Upper lobe of right lung (tissue), 1 donor: ENCODE measurements at places on chromosomes 5 and 9. TPM values are rescaled to one million over a fixed set of nuclear protein-coding genes. Genes with fewer than 3 reads are reported as not detected.

The PLCXD3 gene
- total RNA-seq: 2.6 TPM

The PCDHGC5 gene
- total RNA-seq: 1.4 TPM

The BSPRY gene
- 10.8 TPM for total RNA-seq

The ANKRD18A gene
- total RNA-seq: 1.0 TPM

- H3K27ac ChIP-seq: no peak overlapping the region
- H3K27me3 ChIP-seq: no peaks in the 10 kb centered on the region
- H3K4me1 ChIP-seq: peaks cover 4% of the 10 kb centered on the region
- no peaks in the 10 kb centered on the region for H3K36me3 ChIP-seq
- H3K4me3 ChIP-seq: no peak overlapping the region
Measured at GRCh38 chr5:55997742-55998351, 3.1 kb upstream of the IL6ST start.

- peaks cover 5% of the 10 kb centered on the region for H3K27me3 ChIP-seq
- H3K36me3 ChIP-seq: no peaks in the 10 kb centered on the region
- DNase-seq: no peak
- no peak overlapping the region for H3K4me3 ChIP-seq
- H3K27ac ChIP-seq: no peak overlapping the region
Measured at GRCh38 chr5:38448568-38449350, 107.7 kb downstream of the LIFR start.

- H3K27ac ChIP-seq: no peak overlapping the region
- H3K27me3 ChIP-seq: no peaks in the 10 kb centered on the region
- H3K4me3 ChIP-seq: no peak overlapping the region
- H3K4me1 ChIP-seq: no peaks in the 10 kb centered on the region
- no peak for DNase-seq
Measured at GRCh38 chr9:80231318-80232236, 659.8 kb downstream of the TLE4 start.

DNA sequence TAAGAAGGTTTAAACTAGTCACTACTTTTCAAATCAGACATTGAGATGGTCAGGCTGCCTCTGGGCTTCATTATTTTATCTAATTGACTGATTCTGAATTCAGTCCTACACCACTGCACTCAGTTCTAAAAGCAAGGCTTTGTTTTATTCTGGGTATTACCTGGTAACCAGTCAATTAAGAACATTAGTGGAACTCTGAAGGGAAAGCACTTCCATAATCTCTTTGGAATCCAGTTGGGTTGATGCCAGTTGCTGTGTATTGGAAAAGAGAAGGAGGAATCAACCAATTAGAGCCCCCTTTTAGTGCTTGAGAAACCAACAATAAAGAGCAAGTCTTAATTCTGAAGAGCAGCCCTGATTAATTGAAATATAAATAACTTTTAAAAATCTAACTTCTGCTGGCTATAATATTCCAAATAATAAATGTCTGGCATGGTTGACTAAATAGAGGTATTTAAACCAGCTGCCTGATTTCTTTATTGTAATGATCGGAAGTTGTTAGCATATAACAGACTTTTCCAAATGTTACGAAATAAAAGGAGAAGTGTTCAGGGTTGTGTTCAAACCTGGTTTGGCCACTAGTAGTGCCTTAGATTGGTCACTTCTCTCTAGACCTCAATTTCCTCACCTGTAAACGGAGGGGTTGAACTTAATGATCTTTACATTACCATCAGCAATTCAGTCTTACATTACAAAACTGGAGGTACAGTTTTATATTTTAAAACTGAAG lies 32.0 kb downstream of the CPEB4 start:
- H3K36me3 ChIP-seq: no peaks in the 10 kb centered on the region
- DNase-seq: no peak
- H3K4me3 ChIP-seq: no peak overlapping the region
- no peak overlapping the region for H3K27ac ChIP-seq
- peaks cover 58% of the 10 kb centered on the region for H3K4me1 ChIP-seq
- no peaks in the 10 kb centered on the region for H3K27me3 ChIP-seq

DNA sequence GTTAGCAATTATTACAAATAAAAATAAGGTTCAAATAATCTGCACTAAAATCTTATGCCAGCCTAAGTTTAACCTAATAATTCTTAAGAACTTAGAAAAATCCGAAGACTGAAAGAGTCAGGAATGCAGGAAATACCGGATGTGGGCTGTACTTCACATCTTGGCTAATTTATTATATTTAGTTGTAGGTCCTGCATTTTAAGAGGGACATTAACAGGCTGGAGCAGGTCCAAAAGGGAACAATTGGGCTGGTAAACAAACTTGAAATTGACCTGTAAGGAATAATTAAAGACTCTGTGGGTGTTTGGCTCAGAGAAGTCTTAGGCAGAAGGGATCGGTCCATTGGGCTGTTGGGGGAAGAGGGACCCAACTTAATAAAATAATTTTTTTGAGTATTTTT lies 18.4 kb downstream of the GLRA1 start:
- no peaks in the 10 kb centered on the region for H3K27me3 ChIP-seq
- H3K4me1 ChIP-seq: peaks cover 8% of the 10 kb centered on the region
- no peak overlapping the region for H3K4me3 ChIP-seq
- no peak for DNase-seq

GRCh38 chr5:134246771-134247427 lies 21.0 kb upstream of the PPP2CA start:
- no peak overlapping the region for H3K27ac ChIP-seq
- no peaks in the 10 kb centered on the region for H3K27me3 ChIP-seq
- no peaks in the 10 kb centered on the region for H3K4me1 ChIP-seq

DNA sequence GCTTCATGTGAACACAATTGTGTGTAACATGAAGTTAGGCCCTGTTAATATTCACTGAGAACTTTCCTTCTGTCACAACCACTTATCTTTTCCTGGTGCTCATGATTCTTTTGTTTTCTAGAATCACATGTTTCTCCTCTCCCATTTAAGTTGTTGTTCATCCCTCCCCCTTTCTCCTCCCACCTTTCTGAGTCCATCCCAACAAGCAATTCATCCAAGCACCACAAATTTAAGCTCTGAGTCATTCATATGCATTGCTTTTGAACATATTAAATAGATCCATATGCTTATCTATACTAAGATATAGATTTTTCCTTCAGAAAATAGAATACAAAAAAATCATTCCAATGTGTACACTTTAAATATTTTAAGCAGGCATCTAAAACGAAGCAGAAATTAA lies 75.2 kb upstream of the NFIB start:
- no peak overlapping the region for H3K27ac ChIP-seq
- DNase-seq: no peak
- H3K4me1 ChIP-seq: no peaks in the 10 kb centered on the region
- H3K4me3 ChIP-seq: no peak overlapping the region
- no peaks in the 10 kb centered on the region for H3K36me3 ChIP-seq
- no peaks in the 10 kb centered on the region for H3K27me3 ChIP-seq

GRCh38 chr9:137986268-137987099 lies 108.9 kb downstream of the CACNA1B start:
- H3K36me3 ChIP-seq: no peaks in the 10 kb centered on the region
- no peak overlapping the region for H3K4me3 ChIP-seq
- H3K27me3 ChIP-seq: peaks cover 10% of the 10 kb centered on the region
- no peak overlapping the region for H3K27ac ChIP-seq

DNA sequence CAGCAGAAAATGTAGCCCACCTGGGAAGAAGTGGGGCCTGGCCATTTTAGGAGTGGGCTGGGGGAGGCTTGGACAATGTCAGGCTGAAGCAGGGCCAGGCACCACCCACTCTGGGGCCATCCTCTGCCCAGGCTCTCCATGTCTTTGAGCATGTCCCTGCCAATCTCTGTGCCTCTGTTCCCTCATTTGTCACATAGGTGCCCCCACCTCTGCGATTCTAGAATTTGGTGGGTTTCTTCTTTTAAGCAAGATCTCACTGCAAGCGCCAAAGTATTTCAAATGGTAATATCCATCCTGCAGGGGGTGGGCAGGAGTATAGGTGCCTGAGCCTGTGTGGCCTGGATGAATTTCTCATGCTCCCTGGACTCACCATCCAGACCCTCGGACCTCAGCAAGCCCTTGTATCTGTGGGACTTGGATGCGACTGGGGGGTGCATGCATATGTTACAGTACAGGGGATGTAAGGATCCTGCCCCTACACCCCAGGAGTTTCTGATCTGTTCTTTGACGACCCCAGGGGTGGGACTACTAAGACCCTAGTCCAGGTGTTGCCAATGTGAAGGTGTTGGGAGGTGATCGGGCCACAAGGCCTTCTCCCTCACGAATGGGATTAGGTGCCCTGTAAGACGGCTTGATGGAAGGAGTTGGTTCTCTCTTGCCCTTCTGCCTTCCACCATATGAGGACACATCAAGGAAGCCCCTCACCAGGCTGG lies 4.3 kb downstream of the CD74 start:
- H3K27ac ChIP-seq: peak overlapping the region; percentile 97
- no peak for DNase-seq
- peaks cover 57% of the 10 kb centered on the region for H3K36me3 ChIP-seq
- no peaks in the 10 kb centered on the region for H3K27me3 ChIP-seq

- no peak overlapping the region for H3K4me3 ChIP-seq
- no peak for DNase-seq
- no peak overlapping the region for H3K27ac ChIP-seq
Measured at GRCh38 chr5:145978171-145978570, 41.8 kb downstream of the SH3RF2 start.

DNA sequence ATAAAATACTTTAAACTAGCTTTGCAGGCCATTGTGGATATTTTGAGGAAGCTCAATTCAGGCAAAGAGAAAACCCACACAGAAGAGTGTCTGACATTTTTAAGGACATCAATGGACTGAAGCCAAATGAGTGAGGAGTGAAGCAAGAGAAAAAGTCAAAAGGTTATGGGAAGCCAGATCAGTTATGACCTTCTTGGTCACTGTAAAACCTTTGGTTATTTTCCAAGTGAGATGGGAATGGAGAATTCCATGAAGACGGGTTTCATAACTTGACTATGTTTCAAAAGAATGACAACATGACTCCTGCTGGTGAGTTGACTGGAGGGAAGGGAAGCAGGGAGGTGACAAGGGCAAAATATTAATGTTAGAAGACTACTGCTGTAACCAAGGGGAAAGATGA lies 585.2 kb downstream of the EFNA5 start:
- H3K27me3 ChIP-seq: no peaks in the 10 kb centered on the region
- H3K4me3 ChIP-seq: no peak overlapping the region
- no peaks in the 10 kb centered on the region for H3K4me1 ChIP-seq
- no peak for DNase-seq
- no peaks in the 10 kb centered on the region for H3K36me3 ChIP-seq

DNA sequence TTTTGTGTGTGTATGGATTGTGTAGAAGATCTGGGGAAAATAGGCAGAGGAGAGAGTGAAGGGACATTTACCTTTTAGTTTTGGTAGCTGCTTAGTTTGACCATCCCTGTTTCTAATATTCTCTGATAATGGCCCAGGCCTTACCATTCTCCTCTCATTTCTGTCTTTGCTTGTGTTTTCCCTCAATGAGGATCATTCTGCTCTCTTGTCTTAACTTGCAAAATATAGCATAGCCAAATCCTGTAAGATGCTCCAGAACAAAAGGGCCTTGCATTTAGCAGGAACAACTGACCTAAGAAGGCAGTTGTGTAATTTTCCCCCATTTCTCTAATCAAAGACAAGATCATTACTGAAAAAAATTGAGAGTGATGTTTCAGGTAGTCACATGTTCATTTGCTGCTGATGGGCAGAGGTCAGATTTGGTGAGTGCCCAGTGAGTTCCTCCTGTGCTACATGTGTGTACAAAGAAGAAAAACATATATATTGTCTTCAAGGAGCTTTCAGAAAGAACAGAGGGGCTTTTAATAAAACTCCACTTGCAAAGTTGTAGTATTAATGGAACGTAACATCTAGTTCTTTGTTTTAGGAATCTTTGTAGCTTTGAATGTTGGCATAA lies 139.5 kb downstream of the KDM4C start:
- peaks cover 23% of the 10 kb centered on the region for H3K36me3 ChIP-seq
- peak overlapping the region; percentile 7 for H3K27ac ChIP-seq
- H3K27me3 ChIP-seq: no peaks in the 10 kb centered on the region
- no peak overlapping the region for H3K4me3 ChIP-seq
- peaks cover 12% of the 10 kb centered on the region for H3K4me1 ChIP-seq
- no peak for DNase-seq

GRCh38 chr5:96065685-96066385 lies 104.2 kb upstream of the ELL2 start:
- no peaks in the 10 kb centered on the region for H3K4me1 ChIP-seq
- H3K36me3 ChIP-seq: no peaks in the 10 kb centered on the region
- no peak overlapping the region for H3K27ac ChIP-seq
- H3K4me3 ChIP-seq: no peak overlapping the region

GRCh38 chr5:122152266-122152900 lies 23.0 kb downstream of the ZNF474 start:
- DNase-seq: no peak
- H3K36me3 ChIP-seq: no peaks in the 10 kb centered on the region
- H3K4me3 ChIP-seq: no peak overlapping the region
- no peaks in the 10 kb centered on the region for H3K4me1 ChIP-seq
- no peaks in the 10 kb centered on the region for H3K27me3 ChIP-seq

GRCh38 chr5:171157775-171158174 lies 151.3 kb upstream of the TLX3 start:
- DNase-seq: no peak
- H3K27ac ChIP-seq: no peak overlapping the region
- H3K4me3 ChIP-seq: no peak overlapping the region
- no peaks in the 10 kb centered on the region for H3K4me1 ChIP-seq

DNA sequence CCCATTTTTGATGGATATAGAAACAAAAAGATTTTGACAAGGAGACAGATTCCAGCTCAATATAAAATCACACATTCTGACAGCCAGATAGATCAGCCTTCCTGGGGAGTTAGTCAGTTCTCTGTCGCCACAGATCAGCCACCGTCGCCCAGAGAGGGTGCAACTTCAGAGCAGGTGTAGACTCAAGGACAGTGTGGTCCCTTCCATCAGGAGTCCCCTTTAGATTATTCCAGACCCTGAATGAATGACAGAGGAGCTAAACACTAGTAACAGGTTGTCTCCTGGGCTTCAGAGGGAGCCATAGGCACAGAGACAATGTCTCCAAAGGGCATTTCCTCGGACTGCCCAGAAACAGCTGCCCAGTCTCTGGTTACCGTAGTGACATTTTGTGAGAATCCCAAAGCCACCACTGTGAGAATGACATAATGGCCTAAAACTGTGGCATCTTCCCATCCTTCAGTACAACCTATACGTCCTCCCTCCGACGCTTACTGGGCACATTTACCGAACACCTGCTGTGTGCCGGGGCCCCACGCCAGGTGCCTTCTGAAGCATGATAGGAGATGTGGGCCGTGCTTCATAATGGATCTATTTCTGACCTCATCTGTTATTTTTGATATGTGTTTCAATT lies 47.4 kb upstream of the SLC2A8 start:
- H3K27ac ChIP-seq: no peak overlapping the region
- no peaks in the 10 kb centered on the region for H3K36me3 ChIP-seq
- no peak overlapping the region for H3K4me3 ChIP-seq

DNA sequence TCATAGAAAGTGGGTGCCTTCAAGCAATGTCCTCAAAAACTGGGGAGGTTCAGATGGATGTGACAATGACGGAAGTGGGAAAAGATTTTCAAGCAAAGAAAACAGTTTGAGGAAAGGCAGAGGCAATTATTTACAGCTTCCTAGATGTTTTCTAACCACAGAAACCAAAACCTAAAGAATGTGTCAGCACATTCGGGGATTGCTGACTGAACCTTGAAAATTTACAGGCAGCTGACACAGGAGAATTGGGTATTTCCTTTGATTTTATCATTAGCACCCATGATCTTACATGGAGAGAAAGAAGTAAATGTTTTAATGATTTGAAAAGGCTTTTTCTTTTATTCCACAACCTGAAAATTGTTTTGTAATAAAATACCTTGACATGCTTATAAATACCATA lies 369.0 kb downstream of the ACTL7B start:
- no peaks in the 10 kb centered on the region for H3K36me3 ChIP-seq
- no peak overlapping the region for H3K4me3 ChIP-seq
- H3K27me3 ChIP-seq: no peaks in the 10 kb centered on the region
- no peak for DNase-seq
- H3K27ac ChIP-seq: no peak overlapping the region
- H3K4me1 ChIP-seq: no peaks in the 10 kb centered on the region
